ENCODE measurements at places on chromosomes 5 and 9. TPM values are rescaled to one million over a fixed set of nuclear protein-coding genes. Genes with fewer than 3 reads are reported as not detected.

- no peak for DNase-seq
- no peak overlapping the region for H3K27ac ChIP-seq
- no peak overlapping the region for H3K4me3 ChIP-seq
- H3K4me1 ChIP-seq: peaks cover 3% of the 10 kb centered on the region
Measured at GRCh38 chr9:3875361-3876132, 349.7 kb upstream of the RFX3 start.

GRCh38 chr9:32334112-32334511 is 50.3 kb upstream of the ACO1 start:
- no peaks in the 10 kb centered on the region for H3K4me1 ChIP-seq
- H3K27me3 ChIP-seq: peaks cover 15% of the 10 kb centered on the region
- no peaks in the 10 kb centered on the region for H3K36me3 ChIP-seq
- DNase-seq: no peak
- no peak overlapping the region for H3K4me3 ChIP-seq
- H3K27ac ChIP-seq: no peak overlapping the region

GRCh38 chr9:122835313-122835731 is 6.9 kb upstream of the PDCL start:
- H3K4me1 ChIP-seq: peaks cover 11% of the 10 kb centered on the region
- DNase-seq: peak; percentile 37
- H3K27me3 ChIP-seq: no peaks in the 10 kb centered on the region
- peak overlapping the region; percentile 43 for H3K4me3 ChIP-seq

- no peaks in the 10 kb centered on the region for H3K36me3 ChIP-seq
- no peaks in the 10 kb centered on the region for H3K27me3 ChIP-seq
- DNase-seq: no peak
- no peak overlapping the region for H3K4me3 ChIP-seq
- no peak overlapping the region for H3K27ac ChIP-seq
Measured at GRCh38 chr5:75239681-75240080, 3.0 kb upstream of the ANKRD31 start.

DNA sequence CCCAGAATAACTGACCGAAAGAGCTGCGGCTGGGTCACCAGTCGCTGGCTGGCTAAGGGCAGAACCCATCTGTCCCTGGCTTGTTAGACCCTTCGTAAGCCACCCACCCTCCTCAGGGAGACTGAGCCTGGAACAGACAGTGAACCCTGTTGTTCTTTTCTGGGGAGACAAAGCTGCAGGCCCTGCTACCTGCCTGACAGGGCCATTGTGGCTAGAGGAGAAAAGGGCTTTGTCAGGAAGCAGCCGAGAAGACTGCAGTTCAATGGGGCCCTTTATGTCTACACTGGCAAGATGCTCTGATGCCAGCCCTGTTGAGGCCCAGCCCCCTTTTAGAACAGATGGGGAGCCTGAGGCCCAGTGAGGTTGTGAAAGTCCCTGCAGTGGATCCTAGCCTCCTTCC is 3.7 kb upstream of the NIPAL4 start:
- DNase-seq: no peak
- H3K36me3 ChIP-seq: no peaks in the 10 kb centered on the region
- peaks cover 13% of the 10 kb centered on the region for H3K27me3 ChIP-seq
- no peak overlapping the region for H3K4me3 ChIP-seq

DNA sequence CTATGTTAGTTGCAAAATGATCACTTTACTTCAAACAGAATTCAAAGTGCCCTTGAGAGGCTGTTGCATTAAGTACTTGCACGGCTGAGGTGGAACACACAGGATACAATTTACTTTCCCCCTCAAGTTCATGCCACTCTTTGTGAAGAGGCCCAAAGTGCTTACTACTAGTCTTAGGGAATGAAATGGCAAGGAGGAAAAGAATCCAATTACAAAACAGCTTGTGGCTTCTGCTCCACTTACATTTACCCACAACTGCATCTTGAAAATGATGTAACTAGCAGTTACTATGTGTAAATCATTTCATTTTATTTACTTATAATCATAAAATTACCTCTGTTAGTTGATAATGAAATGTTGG is 14.6 kb downstream of the FOXD1 start:
- no peak for DNase-seq
- H3K4me1 ChIP-seq: peaks cover 12% of the 10 kb centered on the region
- no peaks in the 10 kb centered on the region for H3K36me3 ChIP-seq
- peaks cover 59% of the 10 kb centered on the region for H3K27me3 ChIP-seq
- no peak overlapping the region for H3K27ac ChIP-seq
- no peak overlapping the region for H3K4me3 ChIP-seq

DNA sequence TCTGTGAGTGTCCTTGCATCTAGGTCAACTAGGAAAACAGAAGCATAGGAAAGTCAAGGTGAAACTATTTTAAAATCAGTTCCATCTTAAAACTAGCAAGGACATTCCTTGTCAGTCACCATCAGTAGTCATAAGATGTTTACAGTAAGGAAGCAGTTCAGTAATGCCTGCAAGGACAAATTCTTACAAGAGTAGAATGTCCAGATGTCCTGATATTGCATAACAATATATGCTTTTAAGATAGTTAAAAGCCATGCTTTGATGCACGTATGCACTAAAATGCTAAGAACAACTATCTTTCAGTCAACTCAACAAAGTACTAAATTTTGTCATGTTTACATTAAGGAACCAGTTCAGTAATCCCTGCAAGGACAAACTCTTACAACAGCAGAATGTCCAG is 11.3 kb upstream of the SVEP1 start:
- no peak overlapping the region for H3K4me3 ChIP-seq
- peaks cover 2% of the 10 kb centered on the region for H3K27me3 ChIP-seq
- H3K27ac ChIP-seq: no peak overlapping the region
- H3K36me3 ChIP-seq: no peaks in the 10 kb centered on the region
- no peak for DNase-seq

The PCDHA12 gene
- not detected for total RNA-seq

Measured in activated CD4-positive, alpha-beta T cell treated with anti-CD3 and anti-CD28 coated beads for 36 hours (primary cell).